ENCODE measurements at places on chromosomes 3 and 15. TPM values are rescaled to one million over a fixed set of nuclear protein-coding genes. Genes with fewer than 3 reads are reported as not detected.

DNA sequence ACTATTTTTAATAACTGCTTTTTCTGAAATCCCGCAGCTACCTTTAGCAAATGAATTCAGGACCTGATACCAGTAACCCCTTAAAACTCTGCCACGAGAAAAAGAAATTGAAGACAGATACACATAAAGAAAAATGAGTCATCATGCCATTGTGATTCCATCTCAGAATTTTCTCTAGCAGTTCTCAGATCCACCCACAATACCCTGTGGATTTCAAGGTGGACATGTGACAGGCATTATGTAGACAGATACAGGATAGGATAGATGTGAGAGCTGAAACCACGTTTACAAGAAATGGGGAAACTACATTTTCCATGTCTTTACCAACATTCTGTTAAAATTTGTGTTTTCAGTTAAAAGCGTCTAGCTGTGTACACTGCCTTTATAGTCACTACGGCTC lies 291.9 kb upstream of the NR2F2 start:
- no peaks in the 10 kb centered on the region for H3K4me1 ChIP-seq
- peaks cover 2% of the 10 kb centered on the region for H3K27me3 ChIP-seq
- no peak overlapping the region for H3K4me3 ChIP-seq
- H3K27ac ChIP-seq: no peak overlapping the region
- H3K36me3 ChIP-seq: no peaks in the 10 kb centered on the region

The KLHL40 gene
- polyA plus RNA-seq: 0.21 TPM

The MINDY4B gene
- not detected for polyA plus RNA-seq

DNA sequence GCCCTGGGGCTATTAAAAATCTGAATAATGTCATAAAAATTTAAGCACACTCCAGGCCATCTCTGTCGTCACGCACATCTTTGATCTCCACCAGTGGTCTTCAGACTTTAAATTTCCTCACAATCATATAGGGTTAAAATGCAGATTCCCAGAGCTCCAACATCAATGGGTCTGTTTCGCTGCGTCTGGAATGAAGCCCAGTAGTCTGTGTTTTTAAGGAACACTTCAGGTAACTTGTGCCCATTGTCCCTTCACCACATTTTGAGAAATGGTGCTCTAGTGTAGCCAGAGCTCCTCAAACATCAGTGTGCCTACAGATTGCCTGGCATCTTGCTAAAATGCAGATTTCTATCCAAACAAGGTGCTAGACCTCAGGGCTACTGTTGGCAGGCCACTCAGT lies 9.8 kb downstream of the SEMA6D start:
- H3K4me3 ChIP-seq: no peak overlapping the region
- H3K4me1 ChIP-seq: peaks cover 9% of the 10 kb centered on the region
- no peak for DNase-seq

DNA sequence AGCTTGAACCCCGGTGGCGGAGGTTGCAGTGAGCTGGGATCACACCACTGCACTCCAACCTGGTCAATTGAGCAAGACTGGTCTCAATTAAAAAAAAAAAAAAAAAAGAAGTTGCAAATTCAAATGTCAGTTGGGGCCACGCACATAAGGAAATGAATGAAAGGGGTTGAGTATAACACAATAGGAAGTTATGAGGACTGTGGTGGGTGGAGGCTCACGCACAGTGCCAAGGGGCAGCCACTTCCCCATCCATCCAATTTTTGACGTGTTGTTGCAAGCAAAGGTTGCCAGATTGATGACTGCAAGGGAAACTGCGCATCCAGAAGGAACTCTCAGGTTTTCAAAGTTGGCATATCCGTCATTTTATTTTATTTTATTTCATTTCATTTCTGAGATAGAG lies 532.2 kb downstream of the NTRK3 start:
- no peak for DNase-seq
- no peaks in the 10 kb centered on the region for H3K27me3 ChIP-seq
- H3K27ac ChIP-seq: no peak overlapping the region
- H3K36me3 ChIP-seq: no peaks in the 10 kb centered on the region

DNA sequence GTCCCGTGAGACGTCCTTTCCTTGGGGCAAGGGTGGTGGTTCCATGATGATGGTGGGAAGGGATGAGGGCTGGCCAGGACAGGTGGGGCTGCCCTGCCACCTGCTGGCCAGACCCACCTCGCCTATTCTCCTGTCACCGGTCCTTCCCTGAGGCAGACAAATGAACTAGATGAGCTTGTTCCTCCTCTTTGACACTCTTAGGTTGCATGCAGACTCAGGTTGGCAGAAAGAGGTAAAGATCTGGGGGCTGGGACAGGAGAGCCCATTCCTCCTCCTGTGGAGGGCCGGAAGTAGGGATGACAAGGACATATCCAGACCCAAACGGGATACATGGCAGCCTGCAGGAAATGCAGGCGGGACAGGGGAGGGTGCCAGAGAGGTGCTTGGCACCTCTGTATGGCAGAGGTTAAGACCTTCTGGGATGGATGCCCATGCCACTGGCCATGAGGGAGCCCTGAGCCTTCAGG lies 38.6 kb downstream of the ACSBG1 start:
- no peaks in the 10 kb centered on the region for H3K27me3 ChIP-seq
- no peak overlapping the region for H3K4me3 ChIP-seq
- H3K27ac ChIP-seq: no peak overlapping the region
- peaks cover 26% of the 10 kb centered on the region for H3K36me3 ChIP-seq

DNA sequence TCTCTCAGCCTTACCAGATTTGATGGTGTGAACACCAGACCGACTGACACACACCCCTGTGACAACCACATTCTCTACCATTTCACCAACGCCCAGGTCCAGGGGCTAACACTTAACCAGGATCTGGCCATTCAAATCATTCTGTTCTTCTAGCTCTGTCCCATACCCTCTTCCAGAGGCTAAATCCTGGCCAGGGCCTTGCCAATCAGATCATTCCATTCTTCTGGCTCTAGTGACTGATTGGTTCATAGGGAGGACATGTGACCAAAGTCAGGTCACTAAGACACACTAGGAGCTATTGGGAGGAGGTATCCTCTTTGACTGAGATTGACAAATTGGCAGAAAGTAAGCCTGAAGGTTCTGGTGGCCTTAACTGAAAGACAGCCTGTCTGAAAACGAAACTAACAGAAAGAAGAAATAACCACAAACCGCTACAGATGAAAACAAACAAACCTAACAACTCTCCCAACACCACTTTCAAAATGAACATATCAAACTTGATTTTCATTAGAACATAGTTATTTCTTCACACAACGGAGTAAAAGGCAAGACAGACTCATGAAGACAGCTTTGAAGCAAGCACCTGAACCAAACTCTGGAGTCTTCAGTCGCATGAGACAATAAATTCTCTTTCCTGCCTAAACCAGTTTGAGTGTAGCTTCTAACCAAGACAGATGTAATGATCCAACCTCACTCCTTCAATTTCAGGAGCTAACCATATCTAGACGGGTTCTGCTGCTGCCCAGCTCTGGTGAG lies 68.5 kb downstream of the TRANK1 start:
- H3K27me3 ChIP-seq: no peaks in the 10 kb centered on the region
- DNase-seq: no peak
- no peak overlapping the region for H3K4me3 ChIP-seq

The WDR93 gene
- 1.9 TPM for polyA plus RNA-seq

The ROBO1 gene
- 94.8 TPM for polyA plus RNA-seq

DNA sequence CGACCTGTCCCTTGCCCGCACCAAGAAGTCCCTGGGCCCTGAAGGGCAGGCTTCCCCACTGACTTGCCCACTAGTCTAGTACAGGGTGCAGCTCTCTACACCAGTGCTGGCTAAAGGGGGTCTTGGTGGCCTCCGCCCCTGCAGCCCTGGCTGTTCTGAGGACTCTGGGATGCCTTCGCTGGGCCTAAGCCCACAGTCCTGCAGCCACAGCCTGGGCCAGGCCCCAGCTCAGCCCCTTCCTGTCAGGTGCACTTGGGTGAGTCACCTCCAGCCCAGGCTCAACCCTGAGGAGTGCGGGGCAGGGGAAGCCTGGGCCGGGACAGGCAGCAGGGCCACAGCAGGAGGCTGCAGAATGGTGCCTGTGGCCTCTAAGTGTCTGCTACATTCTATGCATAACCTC lies 971 bp downstream of the C3orf22 start:
- no peak overlapping the region for H3K4me3 ChIP-seq
- H3K27ac ChIP-seq: no peak overlapping the region
- H3K27me3 ChIP-seq: no peaks in the 10 kb centered on the region
- no peaks in the 10 kb centered on the region for H3K36me3 ChIP-seq

The TRMT10C gene
- 21.4 TPM for polyA plus RNA-seq

DNA sequence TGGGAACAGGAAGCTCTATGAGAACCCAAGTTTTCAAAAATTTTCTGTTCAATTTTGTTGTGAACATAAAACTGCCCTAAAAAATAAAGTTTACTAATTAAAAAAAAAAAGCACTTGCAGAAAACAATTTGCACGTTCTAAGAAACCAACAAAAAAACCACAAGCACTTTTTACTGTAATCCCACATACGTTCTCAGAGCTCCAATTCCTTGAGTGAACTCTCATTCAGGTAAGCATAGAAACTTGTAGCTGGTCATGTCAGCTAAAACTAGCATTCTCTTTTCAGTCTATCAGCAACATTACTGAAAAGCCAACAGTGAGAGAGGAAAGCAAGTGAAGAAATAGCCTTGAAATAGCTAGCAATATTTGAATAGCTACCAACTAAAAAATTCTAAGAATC lies 11.5 kb upstream of the TMF1 start:
- DNase-seq: no peak
- H3K4me1 ChIP-seq: no peaks in the 10 kb centered on the region
- H3K27me3 ChIP-seq: no peaks in the 10 kb centered on the region
- no peak overlapping the region for H3K4me3 ChIP-seq
- H3K27ac ChIP-seq: no peak overlapping the region

- H3K36me3 ChIP-seq: no peaks in the 10 kb centered on the region
- H3K27ac ChIP-seq: no peak overlapping the region
- no peak for DNase-seq
- H3K4me1 ChIP-seq: peaks cover 4% of the 10 kb centered on the region
- H3K27me3 ChIP-seq: no peaks in the 10 kb centered on the region
Measured at GRCh38 chr3:139423232-139423631, 33.8 kb upstream of the COPB2 start.

DNA sequence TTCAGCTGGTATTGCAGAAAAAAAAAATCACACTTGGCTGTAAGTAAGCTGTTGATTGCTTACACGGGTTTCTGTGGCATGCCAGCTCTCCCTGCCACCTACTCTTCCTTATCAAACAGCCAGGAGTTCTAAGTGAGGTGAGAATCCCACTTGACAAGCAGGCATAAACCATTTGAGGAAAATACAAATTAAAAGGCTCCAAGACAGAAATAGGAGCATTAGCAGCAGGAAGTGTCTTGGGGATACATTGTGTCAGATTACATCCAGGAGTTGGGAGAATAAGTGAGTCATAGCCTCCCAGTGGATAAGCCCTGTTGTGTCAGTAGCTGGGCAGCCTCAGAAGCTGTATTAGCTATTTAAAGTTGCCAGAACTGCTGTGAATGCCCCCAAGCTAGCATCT lies 256.0 kb downstream of the CNTN4 start:
- no peaks in the 10 kb centered on the region for H3K4me1 ChIP-seq
- H3K27me3 ChIP-seq: no peaks in the 10 kb centered on the region
- no peak overlapping the region for H3K4me3 ChIP-seq
- peaks cover 6% of the 10 kb centered on the region for H3K36me3 ChIP-seq
- peak; percentile 34 for DNase-seq

GRCh38 chr3:195164573-195165264 lies 106.2 kb downstream of the XXYLT1 start:
- no peak for DNase-seq
- peaks cover 12% of the 10 kb centered on the region for H3K4me1 ChIP-seq
- H3K4me3 ChIP-seq: no peak overlapping the region
- H3K27me3 ChIP-seq: no peaks in the 10 kb centered on the region

The GOLGA8J gene
- 0.90 TPM for polyA plus RNA-seq

The RTP1 gene
- polyA plus RNA-seq: 1.5 TPM

The GOLGA6L9 gene
- 7.9 TPM for polyA plus RNA-seq

The GOLGA6L25 gene
- not detected for polyA plus RNA-seq

The ALPK3 gene
- 8.7 TPM for polyA plus RNA-seq

DNA sequence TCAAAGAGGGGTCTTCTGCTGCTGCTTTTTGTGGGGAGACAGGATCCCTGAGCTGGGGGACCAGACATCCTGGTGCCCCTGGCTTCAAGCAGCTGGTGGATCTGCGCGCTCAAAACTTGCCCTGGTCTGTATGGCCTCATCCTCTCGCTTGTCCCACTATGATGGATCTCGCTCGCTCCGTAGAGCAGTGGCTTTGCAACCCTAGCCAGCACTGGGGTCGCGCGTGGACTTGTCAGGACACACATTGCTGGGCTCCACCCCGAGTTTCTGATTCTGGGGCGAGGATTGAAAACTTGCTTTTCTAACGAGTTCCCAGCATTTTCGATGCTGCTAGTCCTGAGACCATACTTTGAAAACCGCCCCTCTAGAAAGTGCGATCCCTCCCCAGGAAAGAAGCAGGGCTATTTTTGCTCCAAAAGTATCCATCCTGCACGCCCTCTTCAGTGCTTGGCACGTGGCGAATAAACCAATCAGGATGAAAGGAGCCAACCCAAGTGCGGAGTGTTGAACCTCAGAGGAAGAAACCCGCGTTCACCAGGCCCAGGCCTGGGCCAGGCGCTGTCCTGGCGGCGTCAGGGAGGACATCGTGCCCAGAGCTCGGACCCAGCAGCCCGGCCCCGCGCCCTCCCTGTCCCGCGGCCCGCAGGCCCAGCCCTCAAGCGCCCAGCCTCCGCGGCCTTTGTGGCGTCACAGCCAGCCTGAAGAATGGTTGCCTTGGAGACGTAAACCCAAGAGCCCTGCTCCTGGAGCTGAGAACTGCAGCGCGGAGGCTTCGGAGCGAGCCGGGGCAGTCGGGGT lies at the start of gene CFAP100:
CFAP100 (plus strand) TSS at position 731 of the 798 bp plus-strand sequence. CDS start 1,092 bp downstream, outside the sequence.
- peak; percentile 52 for DNase-seq
- peak within 1 kb of the TSS; percentile 29 for H3K4me3 ChIP-seq
- no peaks in the 10 kb centered on the region for H3K27me3 ChIP-seq
- peaks cover 38% of the 10 kb centered on the region for H3K4me1 ChIP-seq
- peak within 1 kb of the TSS; percentile 27 for H3K27ac ChIP-seq

- no peak overlapping the region for H3K4me3 ChIP-seq
- H3K36me3 ChIP-seq: no peaks in the 10 kb centered on the region
- no peaks in the 10 kb centered on the region for H3K4me1 ChIP-seq
- H3K27me3 ChIP-seq: no peaks in the 10 kb centered on the region
Measured at GRCh38 chr3:17759901-17760300, 17.5 kb upstream of the TBC1D5 start.

GRCh38 chr3:64708456-64708855 lies 20.7 kb upstream of the ADAMTS9 start:
- no peak overlapping the region for H3K27ac ChIP-seq
- no peaks in the 10 kb centered on the region for H3K4me1 ChIP-seq
- H3K36me3 ChIP-seq: no peaks in the 10 kb centered on the region
- H3K4me3 ChIP-seq: no peak overlapping the region
- no peak for DNase-seq
- H3K27me3 ChIP-seq: no peaks in the 10 kb centered on the region
